Pulmonary artery endothelial cell (primary cell): ENCODE measurements at places on chromosomes 2 and 18.

- DNase-seq = no peak
Measured at GRCh38 chr2:143852759-143853158, 667.2 kb downstream of the ZEB2 start.

DNA sequence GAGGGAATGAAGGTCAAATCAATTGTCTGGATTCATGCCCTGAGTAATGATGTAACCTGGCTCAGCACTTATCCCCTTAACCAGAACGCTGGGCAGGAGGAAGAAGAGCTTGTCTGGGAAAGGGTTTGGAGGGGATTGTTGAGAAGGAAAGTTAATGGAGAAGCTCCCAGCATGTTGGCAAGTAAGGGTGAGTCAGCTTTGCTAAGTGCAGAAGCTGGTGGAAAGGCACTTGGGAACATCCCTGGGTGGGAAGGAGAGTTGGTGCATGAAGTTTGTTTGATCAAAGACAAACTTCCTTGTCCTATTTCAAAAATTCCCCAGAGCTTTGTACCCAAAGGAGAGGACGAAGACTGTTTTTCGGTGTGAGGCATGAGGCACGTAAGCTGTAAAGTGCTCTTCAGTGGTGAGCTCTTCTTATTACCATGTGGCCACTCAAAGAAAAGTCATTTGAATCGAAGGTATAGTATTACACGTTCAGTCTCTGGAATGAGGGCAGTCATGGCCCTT, 17.6 kb upstream of the DAW1 start:
- DNase-seq = no peak

DNA sequence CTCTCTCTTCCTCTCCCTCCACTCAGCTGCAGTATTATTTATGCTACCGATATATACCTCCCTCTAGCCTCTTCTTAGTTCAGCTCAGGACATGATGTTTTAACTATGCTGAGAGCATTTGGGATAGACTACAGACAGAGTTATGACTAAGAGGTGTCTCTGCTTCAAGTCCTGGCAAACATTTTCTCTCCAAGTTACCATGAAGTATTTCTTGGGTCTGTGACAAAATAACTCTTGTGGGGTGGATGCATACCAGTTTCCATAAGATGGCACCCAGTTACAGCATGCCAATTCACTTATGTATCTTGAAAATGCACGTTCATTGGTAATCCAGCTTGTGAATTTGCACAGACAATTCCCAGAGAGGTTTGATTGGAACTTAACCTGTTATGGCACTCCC, 737.6 kb downstream of the SLC4A3 start:
- DNase-seq = no peak

DNA sequence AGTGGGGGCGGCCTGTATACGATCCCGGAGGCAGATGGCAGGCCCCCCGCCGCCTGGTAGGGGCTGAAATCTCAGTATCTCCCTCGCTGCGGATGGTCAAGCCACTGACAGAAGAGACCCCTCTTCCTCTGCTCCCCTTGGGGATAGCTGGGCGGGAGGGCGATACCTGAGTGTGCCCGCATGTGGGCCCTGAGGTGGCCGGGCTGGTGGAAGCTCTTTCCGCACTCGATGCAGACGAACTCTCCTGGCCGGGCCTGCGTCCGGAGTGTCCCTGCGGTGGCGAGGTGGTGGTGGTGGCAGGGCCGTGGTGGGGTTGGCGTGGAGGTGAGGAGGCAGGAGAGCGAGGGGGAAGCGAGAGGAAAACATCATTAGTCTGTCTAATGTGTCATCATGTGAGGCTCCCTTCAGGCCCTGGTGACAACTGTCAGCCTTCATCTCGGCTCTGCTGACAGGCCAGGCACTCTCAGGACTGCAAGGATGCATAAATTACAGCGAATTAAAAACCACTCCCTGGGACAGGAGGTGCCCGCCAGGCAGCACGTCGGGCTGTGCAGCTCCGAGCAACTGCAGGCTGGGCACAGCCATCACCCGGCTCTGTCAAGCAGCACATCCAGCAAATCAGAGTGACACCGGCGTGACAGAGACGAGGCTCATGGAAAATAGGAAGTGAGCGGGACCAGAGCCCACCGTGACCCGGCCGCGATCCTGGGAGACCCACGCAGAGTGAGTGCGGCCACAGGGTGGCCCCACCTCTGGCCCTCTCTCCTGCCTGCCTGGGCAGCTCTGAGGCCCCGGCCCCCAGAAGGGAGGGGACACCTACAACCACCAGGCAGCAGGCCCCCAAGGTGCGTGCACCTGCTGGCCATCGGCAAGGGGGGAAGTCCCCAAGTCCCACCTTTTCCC, 123.5 kb downstream of the ZNF516 start:
- DNase-seq = no peak

DNA sequence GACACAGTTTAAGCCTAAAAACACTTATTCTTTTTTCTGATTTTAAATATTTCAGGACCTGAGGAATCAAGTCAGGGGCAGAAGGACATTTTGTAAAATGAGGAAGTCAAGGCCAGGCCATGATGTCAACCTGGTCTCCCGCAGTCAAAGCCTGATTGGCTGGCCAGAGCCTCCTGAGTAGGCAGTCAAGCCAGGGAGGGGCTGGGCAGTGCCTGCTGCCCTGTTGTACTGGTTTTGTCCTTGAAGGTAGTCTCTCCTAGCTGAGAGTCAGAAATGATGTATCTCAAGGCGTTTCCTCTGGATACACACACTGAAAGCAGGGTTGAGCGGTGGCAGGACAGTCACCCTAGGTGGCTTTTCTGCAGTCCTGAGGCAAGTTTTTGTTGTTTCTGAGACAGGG, 19.8 kb downstream of the CCT7 start:
- DNase-seq = no peak
